ENCODE measurements at places on chromosomes 13 and 19.

DNA sequence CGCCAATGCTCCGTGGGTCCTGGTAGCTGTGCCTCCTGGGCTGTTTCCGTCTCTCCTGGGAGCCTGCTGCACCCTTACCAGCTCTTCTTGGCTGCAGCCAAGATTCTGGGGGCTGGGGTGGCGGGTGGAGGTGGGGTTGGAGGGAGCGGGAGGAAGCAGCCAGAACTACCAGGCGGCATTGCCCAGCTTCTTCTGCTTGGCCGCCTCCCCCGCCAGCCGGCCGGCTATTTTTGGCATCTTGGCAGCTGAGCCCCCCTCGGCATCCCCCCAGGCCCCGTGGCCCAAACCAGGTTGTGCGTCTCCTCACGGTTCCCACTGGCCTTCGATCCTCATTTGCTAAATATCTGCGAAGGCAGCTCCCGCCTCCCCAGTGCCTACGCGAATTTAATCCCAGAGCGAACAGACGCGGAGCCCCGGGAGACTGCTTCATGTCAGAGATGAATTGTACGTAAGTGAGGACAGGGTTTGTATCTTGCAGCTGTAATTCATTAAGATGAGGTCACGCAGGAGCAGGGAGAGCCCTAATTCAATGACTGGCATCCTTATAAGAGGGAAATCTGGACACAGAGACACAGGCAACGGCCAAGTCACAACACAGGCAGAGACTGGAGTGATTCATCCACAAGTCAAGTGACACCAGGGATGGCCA is 12.8 kb upstream of the PEAK3 start:
- peak; percentile 50 for DNase-seq

- peak; percentile 9 for DNase-seq
Observed at GRCh38 chr13:51913421-51914136, 51.8 kb downstream of the CCDC70 start.

DNA sequence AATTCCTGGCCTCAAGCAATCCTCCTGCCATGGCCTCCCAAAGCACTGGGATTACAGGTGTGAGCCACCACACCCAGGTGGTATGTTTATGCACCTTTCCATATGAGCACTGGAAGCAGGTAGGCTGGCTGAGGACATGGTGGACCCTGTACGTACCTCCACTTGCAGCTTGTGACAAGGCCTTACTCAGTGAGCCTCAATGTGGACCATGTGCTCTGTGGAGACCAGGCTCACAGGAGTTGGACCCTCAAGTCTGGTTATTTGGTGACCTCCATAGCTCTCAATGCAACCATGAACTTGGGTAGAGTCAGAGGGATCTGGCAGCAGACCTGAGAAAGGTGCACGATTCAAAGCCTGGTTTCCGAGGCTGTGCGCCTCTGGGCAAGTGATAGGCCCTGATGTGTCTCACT is 5.5 kb downstream of the ACP4 start:
- DNase-seq, result no peak

DNA sequence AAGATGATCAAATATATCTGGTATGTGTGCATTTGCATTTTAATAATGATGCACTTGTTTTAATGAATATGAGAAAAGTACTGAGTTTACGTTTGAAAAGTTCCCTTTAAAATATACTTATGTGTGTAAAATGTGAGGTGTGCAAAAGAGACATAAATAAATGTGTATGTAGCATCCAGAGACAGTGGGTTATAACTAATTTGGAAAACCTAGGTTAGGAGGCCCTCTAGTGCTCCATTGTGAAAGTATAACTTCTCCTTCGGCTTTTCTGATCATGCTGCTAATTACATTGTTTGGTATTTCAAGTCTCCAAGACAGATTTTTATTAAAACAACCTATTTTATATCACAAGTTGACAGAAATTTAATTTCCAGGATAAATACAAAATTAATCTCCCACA is 30.1 kb downstream of the SCEL start:
- DNase-seq, result no peak

GRCh38 chr19:48807590-48808308 is 3.1 kb downstream of the BCAT2 start:
- no peak for DNase-seq

GRCh38 chr13:109387471-109387870 is 398.9 kb downstream of the IRS2 start:
- no peak for DNase-seq

- no peak for DNase-seq
Observed at GRCh38 chr19:50341091-50341564, 12.0 kb upstream of the KCNC3 start.

- DNase-seq, result no peak
Observed at GRCh38 chr19:280541-281009, 10.6 kb downstream of the PLPP2 start.

DNA sequence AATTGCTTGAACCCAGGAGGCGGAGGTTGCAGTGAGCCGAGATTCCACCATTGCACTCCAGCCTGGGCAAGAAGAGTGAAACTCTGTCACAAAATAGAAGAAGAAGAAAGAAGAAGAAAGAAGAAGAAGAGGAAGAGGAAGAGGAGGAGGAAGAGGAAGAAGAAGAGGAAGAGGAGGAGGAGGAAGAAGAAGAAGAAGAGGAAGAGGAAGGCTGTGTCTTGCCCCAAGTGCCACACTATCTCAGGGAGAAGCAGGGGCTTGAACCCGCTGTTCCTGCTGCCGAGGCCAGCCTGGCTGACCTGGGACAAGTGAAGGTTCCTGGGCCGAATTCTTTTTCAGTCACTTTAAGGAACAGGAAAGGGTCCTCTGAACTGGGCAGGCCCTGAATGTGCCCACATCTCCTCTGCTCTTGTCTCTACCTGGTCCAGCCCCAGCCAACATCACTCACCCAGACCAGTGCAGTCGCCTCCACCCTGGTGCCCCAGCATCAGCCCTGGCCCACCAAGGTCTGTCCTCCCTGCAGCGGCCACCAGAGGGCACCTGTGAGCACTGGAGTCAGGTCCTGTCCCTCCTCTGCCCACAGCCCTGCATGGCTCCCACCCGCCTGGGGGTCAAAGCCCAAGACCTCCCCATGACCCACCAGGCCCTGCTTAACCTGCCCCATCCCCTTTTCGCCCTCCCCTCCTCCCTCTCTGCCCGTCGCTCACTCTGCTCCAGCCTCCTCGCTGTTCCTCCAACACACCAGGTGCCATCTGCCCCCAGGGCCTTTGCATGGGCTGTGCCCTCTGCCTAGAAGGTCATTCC is 20.0 kb downstream of the TICAM1 start:
- peak; percentile 11 for DNase-seq

DNA sequence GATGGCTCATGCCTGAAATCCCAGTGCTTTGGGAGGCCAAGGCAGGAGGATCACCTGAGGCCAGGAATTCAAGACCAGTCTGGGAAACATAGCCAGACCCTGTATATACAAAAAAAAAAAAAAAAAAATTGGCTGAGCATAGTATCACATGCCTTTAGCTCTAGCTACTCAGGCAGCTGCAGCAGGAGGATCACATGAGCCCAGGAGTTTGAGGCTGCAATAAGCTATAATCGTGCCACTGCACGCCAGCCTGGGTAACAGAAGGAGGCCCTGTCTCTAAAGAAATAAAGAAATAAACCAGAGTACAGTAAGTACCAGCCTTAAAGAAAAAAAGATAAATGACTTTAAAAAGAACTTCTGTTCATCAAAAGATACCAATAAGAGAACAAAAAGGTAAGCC is 52.9 kb downstream of the FAM124A start:
- no peak for DNase-seq

DNA sequence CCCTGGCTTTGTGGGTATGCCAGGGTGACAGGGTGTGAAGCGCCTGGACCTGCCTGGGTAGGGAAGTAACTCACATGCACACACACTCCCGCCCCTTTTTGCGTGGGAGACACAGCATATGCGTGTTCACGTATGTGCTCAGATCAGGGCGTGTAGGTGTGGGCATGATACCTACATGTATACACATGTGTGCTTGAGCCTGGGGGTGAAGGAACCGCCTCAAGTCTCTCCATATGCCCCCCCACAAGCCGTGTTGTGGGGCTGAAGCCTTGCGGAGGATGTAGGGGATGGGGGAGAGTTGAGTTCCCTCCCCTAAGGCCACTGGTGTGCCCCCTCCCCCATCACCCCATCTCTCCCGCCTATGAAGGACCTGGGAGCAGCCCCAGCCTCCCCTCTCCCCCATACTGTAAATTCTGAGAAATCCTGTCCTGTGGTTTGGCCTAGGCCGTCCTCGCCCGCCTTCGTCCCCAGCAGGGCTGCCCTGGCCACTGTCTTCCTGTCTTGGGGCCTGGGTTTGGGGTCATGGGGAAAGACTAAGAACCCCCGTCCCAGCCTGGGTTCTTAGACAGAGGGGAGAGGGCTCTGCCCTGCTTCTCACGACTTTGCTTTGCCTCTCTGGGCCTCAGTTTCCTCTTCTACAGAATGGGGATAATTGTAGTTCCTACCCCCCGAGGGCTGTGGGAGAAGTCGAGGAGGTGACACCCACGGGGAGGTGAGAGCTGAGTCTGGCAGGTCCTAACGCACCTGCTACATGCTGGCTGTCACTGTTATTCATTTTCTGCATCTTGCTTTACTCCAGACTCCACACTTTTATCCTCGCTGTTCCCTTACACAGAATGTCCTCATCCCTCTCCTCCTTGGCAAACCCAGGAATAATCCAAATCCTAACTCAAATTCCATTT is 14.3 kb downstream of the ACTL9 start:
- DNase-seq, result no peak

GRCh38 chr19:35797663-35798062 is 15.0 kb downstream of the PRODH2 start:
- DNase-seq, result no peak

- DNase-seq, result peak; percentile 25
Observed at GRCh38 chr13:113398963-113399754, 35.2 kb upstream of the GRTP1 start.

GRCh38 chr13:64551755-64552154 is 2678.4 kb downstream of the PCDH9 start:
- DNase-seq, result no peak

DNA sequence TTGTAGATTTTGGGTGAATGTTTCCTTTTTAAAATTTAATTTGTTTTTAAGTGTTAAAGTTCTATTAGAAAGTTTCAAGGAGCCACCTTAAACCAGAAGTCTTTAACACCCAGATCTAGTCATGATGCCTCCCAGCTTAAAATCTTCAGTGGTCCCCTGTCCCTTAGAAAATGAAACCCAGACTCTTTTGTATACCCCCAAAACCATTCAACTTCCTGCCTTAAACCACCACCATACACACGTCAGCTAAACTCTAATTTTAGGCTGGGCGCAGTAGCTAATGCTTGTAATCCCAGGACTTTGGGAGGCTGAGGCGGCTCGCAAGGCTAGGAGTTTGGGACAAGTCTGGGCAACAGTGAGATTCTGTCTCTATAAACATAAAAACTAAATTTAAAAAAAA is 37.9 kb downstream of the N4BP2L1 start:
- no peak for DNase-seq

DNA sequence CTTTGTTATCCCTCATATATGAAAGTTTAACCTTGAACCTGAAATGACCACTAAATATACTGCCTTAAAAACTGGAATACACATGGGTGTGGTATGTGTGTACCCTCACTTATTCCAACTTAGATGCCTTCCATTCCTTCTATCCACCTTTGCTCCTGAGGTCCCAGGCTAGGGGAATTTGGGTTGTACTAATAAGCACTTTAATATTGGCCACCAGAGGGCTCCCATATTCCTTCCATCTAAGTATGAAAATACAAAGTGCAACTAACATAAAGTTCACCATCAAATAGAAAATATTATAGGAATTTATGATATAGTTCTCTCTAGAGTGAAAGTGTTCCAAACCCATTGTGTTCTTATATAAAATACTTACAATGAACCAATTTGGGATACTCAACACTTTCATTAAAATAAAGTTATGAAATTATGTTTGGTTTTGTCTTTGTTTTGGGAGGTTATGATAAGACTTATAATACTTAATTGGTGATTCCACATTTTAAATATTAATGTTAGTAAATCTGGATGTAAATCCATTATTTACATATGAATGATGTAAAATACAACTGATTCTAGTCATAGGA is 62.3 kb downstream of the ITGBL1 start:
- no peak for DNase-seq

DNA sequence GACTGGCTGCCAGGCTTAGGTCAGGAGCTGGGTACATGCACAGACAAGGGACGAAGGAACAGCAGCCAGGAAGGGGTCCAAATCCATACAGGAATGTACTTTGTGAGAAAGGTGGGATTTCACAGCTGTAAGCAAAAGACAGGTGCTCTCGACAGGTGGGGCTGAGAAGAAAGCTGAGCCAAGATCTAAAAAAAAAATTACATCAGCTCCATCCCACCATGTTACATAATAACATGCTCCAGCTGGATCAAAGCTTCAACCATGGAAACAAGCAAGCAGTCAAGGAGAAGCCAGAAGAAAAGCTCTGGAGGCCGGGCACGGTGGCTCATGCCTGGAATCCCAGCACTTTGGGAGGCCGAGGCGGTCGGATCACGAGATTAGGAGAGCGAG is 8.0 kb downstream of the UBXN6 start:
- no peak for DNase-seq

GRCh38 chr19:32924200-32924599 is 47.6 kb downstream of the CEP89 start:
- DNase-seq, result no peak

DNA sequence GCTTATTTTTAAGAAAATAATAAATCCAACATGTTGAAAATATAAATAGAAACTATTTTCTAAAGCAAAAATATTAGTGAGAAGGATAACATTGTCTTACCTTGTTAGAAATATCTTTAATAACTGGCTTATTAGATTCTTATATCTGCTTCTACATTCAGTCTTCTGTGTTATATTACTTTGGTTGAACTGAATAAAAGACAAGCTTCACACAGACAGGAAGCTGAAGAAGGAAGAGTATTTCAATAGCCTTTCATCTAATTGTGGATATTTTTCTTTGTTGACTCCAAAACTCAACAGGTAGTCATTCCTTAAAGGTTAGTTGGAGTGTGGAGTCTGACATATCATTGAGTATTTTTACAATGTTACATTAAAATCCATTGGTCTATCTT is 10.9 kb downstream of the SETDB2 start:
- DNase-seq, result no peak

- DNase-seq, result no peak
Observed at GRCh38 chr19:34997071-34997617, 3.0 kb upstream of the GRAMD1A start.

- no peak for DNase-seq
Observed at GRCh38 chr19:3041327-3041726, 12.2 kb upstream of the TLE2 start.

GRCh38 chr19:56350416-56351045 is 35.9 kb upstream of the ZSCAN5A start:
- no peak for DNase-seq

Measured in anterior cingulate cortex (tissue), 58 donors.